ENCODE measurements at places on chromosomes 16 and 17.

- no peak for DNase-seq
Measured at GRCh38 chr17:36608794-36609497, 7.6 kb downstream of the MRM1 start.

DNA sequence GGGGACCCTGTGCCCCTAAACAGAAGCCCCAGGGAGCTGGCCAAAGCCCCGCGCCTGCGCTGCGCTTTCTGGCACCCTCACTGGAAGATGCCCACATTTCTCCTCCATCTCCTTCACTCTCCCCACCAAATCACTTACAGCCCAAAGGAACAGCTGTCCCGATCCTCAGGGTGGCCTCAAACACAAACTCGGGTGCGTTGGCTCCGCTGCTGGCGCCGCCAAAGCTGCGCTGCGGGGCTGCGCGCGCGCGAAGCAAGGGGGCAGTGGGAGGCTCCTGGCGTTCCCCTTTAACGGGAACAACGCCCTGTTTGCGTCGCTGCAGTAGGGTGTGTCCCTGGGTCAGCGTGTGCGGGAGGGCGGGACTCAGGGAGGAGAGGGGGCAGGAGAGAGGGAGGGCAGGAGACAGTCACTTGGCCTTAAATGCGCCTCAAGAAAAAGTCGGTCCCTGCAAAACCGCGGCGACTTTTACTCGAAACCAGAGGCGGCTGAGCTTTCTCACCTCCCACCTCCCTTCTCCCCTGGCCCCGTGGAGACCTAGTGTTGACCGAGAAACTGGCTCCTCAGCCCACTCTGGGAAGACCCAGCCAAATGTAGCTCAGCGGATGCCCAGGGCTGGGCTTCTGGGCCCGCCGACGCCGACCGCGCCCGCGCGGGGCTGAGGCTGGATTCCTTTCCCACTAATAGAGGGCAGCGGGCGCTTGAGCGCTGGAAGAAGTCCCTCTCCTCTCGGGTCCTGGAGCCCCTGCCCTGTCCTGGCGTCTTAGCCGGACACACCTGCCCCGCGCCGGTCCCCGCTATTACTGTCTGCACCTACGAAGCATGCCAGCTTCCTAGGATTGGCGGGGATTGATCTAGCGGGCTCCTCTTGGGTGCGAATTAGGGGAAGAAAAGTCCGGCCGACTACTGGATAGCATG, 2.6 kb downstream of the PMP22 start:
- peak; percentile 89 for DNase-seq

DNA sequence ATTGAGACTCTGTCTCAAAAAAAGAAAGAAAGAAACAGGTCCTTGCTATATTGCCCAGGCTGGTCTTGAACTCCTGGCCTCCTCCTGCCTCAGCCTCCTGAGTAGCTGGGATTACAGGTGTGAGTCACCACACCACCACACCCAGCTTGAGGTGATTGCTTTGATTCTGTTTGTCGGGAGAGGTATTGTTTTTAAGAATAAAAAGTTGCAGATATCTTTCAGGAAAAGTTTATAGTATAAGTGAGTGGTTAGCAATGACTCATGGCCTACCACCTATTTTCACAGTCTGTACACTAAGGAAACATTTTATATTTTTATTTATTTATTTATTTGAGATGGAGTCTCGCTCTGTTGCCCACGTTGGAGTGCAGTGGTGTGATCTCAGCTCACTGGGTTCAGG, 45.0 kb downstream of the RHOT1 start:
- DNase-seq: no peak

GRCh38 chr17:61489719-61490490, 37.7 kb downstream of the TBX4 start:
- DNase-seq: no peak

DNA sequence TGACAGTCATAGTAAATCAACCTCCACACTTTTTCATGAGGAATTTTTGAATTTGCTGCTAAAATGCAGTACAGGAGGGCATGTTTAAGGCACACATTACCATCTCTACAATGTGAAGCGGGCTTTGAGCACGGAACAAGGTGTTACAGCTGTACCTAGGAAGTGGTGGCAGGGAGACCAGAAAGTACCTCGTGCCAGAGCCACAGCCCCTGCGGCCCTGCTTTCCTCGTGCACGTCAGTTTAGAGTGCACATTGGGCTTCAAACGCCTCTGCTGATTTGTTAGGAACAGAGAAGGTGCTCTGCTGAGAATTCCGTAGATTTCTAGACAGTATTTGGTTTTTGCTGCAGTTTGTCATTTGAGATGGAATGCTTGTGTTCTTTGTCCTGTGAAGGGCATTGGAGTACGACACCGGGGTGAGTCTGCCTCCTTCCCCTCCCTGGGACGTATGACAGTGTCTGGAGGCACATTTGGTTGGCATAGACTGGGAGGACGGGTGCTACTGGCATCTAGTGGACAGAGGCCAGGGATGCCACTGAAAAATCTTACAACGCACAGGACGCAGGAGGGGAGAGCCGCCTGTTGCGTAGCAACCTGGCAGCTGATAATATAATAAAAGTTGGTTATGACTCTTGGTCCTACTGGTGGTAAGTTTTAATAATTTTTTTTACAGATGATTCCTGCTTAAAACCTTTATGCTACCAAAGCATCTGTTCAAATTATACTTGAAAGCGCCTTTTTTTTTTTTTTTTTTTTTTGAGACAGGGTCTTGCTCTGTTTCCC, 9.1 kb downstream of the FOXK2 start:
- DNase-seq: no peak

- no peak for DNase-seq
Measured at GRCh38 chr17:77153999-77154586, 13.3 kb downstream of the SEC14L1 start.

DNA sequence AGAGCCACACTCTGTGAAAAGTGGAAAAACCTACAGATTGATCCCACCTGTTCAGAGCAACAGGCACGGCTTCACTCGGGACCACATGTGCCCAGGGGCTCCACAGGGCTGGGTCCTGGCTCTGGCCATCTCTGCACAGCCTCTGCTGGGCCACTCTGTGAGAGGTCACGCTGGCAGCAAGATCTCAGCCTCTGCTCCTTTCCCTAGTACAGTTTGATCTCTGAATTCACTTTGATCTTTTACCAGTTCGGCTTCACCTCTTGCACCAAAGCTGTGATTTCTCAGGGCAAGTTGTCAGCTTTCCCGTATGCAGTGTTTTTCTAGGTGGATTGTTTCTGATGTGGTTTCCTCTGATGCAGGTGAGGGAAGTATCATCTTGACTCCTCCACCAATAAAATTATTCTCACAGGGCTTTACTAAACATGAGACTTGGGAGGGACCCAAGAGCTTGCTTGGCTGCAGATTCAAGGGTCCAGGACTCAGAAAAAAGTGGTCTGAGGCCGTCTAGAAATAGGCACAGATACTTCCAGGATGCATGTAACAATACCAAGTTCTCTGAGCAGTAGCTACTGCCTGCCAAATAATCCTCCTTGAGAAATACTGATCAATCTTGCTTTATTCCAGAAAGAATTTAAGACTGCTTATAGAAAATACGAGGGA, 24.0 kb upstream of the ALDH3A1 start:
- no peak for DNase-seq

DNA sequence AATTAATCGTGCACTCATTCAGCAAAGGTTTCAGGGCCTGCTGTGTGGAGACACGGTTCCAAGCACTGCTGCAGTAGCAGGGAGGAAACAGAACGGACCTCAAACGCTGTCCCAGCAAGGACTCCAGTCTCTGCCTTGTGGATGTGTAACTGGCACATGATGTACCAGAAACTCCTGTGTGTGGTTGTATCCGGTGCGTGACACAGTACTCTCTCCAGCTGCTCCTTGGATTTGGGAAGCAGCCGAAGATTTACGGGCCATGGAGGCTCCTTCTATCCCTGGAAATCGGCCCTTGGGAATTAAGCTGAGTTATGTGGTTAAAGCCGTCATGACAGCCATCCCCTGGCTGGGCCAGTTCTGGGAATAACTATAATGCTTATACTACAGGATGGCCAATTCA, 8.5 kb upstream of the ANKRD11 start:
- no peak for DNase-seq

DNA sequence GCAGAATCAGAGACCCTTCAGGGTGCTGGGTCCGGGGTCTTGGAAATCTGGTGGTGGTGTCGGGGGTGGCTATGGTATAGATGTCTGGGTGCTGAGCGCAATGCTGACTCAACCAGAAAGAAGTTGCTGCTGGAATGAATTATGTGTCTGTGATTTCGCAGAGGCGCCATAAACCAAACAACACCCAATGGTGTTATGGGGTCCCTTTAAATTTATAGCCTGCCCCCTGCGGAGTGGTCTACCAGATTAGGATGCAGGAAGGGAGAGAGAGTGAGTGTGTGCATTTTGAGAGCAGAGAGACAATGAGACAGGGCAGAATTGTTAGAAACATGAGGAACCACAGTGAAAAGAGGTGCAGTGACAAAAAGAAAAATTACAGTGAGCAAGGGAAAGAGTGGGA, 100.7 kb upstream of the CDH11 start:
- no peak for DNase-seq

DNA sequence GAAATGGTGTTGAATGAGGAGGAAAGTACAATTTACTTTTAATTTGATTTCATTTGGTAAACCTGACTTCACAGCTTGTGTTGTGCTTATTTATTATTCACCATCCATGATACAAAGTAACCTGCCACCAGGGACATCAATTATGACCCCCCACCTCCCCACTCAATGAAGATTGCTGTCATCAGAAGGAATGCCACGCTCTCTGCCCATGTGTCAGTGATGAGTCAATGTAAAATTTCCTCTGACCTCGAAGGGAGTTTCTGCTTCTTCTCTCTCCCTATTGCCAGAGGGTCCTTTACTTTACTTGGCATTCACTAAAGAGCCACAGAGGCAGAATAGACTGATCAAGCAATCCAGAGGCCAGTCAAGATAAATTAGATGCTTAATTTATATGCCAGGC, 759.7 kb downstream of the CDH11 start:
- no peak for DNase-seq

DNA sequence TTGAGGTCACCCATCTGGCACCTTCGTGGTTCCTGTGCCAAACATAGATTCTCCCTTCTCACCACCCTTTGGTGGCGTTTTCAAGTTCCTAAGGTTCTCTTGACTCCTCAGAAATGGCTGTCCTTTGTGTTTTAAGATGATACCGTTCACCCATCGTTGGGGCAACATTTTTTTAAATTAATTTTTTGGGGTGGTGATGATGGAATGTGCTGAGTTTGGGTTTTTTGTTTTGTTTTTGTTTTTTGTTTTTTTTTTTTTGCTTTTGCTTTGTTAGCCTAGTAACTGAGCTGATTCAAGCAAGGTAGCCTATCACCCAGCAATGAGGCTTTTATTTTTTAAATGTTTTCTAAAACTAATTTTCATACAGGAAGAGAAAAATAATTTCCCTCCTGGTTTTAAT, 2.6 kb downstream of the CHST4 start:
- no peak for DNase-seq

GRCh38 chr17:77666881-77667395, 291.6 kb upstream of the TNRC6C start:
- DNase-seq: no peak

- no peak for DNase-seq
Measured at GRCh38 chr16:2953706-2954627, 10.1 kb upstream of the KREMEN2 start.

DNA sequence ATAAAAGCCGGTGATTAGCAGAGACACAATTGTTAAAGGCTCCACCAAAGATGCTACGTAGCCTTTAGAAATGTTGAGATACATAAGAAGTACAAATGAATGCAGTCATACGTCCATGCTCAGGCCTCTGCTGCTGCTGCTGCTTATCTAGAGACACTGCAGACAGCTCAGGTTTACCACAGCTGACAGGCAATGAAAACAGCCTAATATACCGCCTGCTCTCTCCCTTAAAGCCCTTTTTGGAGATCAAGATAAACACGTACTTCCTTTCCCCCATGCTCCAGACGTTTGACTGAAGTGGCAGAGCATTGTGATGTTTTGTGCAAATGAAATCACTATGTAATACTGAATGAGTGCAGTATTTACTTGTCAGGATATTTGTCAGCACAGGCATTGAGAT, 185.3 kb downstream of the AATF start:
- no peak for DNase-seq

- DNase-seq: no peak
Measured at GRCh38 chr17:5758651-5759050, 174.3 kb upstream of the NLRP1 start.

DNA sequence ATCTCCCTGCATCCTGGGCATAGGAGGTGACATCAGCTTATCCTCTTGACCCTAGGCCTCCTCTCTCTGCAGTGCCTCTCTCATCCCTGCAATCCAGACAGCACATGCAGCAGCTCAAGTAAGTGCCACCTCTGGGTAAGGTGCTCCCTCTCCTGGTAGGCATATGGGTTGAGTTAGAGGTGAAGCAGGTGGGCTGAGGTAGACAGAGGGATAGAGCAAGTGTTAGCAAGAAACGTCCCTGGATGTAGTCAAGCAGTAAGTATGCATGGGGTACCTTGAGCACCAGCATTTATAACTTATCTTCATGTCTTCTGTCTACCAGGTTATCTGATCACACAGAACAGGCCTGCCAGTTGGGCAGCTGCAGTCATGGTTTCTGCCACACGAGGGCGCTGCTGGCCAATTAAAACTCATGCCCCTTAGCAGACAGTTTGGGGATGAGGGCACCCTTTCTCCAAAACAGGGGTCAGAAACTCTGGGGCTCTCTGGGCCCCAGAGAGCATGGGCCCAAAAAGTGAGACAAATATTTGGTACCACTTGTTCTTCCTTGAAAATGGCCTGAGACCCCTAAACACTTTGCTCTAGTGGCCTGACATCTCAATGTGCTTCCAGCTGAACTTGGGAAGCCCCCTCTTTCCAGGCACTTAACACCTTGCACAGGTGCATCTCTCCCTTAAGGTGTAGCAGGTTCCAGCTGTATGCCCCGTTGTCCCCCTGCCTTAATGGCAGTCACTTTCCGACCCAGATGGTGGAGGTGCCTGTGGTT, 59.8 kb downstream of the NEUROD2 start:
- DNase-seq: peak; percentile 39

DNA sequence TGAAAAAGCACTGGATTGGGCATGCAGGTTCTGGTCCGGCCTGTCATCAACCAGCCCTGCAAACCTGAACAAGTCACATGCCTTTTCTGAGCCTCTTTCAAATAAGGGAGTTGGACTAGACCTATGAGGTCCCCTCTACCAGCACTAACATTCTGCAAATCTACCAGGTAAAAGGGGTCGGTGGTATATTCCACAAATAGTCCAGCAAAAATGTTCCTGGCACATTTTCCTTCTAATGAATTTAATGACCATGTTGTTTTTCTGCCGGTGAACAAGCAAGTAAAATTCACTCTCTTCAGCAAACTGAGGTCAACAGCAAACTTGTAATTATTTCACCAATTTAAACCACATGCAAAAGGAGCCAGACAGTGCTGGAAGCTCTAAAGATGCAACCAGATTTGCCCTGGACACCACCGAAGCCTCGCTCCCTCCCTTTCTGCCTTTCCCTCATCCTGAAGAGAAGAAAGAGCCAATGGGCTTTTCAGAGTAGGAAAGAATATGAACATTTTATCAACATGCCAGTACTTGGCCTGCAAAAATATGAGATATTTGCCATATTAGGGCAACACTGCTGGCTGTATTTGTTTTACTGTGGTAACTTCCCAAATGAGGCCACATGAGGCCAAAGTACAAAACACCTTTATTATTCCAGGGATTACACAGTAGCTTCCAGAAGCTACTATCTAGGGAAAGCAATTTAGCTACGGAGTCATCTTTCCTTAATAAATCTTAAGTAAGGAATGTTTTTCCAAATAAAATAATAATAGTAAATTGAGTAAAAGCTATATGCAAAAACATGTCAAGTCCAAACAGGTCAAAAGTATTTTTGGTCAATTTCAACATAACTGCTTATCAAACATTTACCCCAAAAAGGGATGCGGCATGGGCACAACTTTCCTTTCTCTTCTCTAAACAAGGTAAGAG, 45.0 kb downstream of the USP31 start:
- no peak for DNase-seq

- no peak for DNase-seq
Measured at GRCh38 chr17:77841742-77842527, 116.6 kb upstream of the TNRC6C start.

Data from LoVo (cell line).